T-helper 1 cell (primary cell): ENCODE measurements at places on chromosomes 12 and 14.

- DNase-seq: no peak
These were observed 23.8 kb upstream of the ELK3 start for GRCh38 chr12:96170328-96170727.

DNA sequence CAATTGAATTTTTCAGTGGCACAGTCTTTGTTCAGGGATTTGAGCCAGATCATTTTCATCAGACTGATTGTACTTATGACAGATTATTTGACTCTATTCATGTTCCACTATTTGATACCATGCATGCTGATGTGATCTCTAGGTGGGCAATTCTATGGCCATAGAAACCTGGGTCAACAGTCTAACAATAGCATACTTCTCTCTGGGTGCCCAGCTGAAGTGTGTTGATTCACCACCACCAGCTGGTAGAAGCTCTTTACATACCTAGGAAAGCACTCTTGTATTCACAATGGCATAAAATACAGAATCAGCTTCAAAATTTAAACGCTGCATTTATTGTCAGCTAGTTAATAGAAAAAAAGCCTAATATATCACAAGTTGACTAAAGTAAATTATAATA, 90.2 kb upstream of the TMTC2 start:
- DNase-seq: no peak

DNA sequence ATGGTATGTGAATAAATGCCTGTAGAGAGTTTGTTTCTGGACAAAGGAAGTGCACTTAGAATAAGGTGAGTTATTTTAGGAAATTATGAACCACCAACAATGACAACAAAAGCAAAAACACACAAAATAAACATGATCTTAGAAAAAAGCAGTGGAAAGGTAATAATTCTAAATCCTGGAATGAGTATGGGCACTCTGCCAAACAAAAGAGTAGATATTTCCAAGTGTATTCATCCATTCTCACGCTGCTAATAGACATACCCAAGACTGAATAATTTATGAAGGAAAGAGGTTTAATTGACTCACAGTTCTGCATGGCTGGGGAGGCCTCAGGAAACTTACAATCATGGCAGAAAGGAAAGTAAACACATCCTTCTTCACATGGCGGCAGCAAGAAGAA, 269.3 kb upstream of the NPAS3 start:
- no peak for DNase-seq

- DNase-seq: no peak
These were observed 8.2 kb upstream of the RPS6KA5 start for GRCh38 chr14:91068642-91069041.

- DNase-seq: no peak
These were observed 8.1 kb downstream of the TMEM179 start for GRCh38 chr14:104596451-104596918.

GRCh38 chr12:9636150-9636850, 28.6 kb upstream of the KLRB1 start:
- DNase-seq: no peak

DNA sequence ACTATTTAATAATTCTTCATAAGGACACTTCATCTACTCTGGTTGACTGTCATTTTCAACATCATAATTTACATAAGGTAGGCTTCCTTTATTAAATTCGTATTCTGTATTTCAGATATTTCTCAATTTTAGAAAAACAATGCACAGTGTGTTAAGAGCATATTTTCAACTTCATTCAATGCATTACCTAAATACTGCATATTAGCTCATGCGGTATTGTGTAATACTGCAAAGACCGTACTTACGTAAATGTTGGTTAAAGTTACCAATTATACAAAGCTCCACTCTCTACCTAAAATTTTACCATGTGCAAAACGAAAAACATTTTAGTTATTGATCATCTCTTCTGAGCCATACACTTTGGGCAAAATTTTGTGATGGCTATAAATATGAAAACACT, 62.8 kb downstream of the EXOC5 start:
- DNase-seq: no peak

GRCh38 chr12:19746471-19746870, 307.2 kb downstream of the AEBP2 start:
- no peak for DNase-seq
